ENCODE measurements at places on chromosomes 7 and 10.
A peak's percentile ranks its signal among the peaks of the same experiment; 100 is the strongest.

DNA sequence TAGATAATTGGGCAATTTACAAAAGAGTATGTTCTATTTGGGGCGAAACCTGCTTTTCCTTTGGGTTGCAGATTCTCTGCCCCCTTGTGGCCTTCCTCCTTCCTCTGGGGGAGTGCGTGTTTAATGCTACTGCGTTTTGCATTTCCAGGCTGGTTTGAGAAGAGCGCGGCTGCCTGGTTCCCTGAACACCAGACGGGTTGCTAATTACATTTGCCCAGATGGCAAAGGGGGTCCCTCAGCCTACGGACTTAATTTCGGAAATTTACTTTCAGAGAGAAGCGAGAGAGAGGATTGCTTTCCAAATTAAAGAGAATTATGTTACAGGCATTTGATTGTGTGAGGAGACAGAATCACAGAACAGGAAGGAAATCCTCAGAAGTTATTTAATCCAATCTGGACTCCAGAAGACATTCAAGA is 91.9 kb upstream of the JAZF1 start:
- peak; percentile 38 for DNase-seq

DNA sequence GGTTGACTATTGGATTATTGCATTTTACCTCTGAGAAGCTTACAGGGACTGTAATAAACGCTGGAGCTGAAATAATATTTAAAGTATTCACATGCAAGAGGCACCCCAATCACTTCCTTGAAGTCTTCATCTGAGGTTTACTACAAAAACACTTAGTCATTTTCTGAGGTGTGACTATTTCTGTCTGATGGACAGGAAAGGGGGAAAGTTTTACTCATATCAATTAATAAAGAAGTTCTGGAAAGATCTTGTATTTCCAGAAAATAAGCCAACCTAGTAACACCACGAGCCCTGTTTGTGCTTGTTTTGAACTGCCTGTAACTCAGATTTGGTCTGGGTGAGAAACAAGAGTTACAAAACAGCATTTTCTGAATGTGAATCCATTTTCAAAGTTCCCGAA is 63.9 kb upstream of the PRKCQ start:
- no peak for DNase-seq

DNA sequence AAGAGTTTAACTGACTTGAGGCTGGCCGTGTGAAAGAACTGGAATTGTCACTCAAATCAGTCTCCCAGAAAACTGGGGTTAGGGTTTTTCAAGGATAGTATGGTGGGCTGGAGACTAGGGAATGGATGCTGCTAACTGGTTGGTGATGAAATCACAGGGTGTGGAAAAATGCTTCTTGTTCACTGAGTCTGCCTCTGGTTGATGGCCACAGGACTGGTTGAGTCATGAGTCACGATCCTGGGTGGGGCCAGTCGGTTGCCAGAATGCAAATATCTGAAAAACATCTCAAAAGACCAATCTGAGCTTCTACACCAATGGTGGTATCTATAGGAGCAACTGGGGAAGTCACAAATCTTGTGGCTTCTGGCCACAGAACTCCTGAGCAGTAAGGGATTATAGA is 16.3 kb upstream of the BAMBI start:
- DNase-seq, result no peak

DNA sequence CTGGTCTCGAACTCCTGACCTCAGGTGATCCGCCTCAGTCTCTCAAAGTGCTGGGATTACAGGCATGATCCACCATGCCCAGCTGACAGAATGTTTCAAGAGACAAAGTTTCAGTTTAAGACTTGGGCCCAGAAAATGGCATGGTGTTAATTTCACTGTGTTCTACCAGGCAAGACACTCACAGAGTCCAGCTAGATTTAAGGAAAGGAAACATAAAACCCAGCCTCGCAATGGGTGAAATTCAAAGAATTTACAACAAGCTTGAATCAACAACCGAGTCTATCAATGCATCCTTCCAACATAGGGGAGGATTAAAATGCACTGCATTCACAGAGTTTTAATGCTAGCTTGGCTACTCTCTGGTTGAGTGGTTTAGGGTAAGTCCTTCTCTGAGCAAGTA is 764.0 kb downstream of the XPNPEP1 start:
- DNase-seq, result no peak

DNA sequence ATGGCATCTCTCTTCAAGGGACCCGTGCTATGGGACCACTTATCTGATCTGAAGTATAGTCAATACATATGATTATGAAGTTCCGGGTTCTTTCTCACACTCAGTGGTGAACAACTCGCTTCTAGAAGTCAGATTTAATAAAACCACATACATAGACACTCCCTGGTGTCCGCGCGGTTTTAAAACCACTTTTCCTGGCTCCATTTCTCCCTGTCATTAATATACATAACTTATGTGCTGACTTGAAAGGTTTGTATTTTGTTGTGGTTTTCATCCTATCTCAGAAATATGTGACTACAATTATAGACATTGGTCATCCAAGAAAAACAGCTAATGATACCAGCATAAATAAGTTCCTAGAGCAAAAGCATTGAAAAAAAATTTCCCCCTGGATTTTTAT is 34.0 kb downstream of the SVIL start:
- no peak for DNase-seq

GRCh38 chr10:79445977-79446757 is 743 bp upstream of the ZCCHC24 start:
- DNase-seq, result peak; percentile 28

All from CD8-positive, alpha-beta T cell (primary cell).